ENCODE measurements at places on chromosomes 1 and 21.

DNA sequence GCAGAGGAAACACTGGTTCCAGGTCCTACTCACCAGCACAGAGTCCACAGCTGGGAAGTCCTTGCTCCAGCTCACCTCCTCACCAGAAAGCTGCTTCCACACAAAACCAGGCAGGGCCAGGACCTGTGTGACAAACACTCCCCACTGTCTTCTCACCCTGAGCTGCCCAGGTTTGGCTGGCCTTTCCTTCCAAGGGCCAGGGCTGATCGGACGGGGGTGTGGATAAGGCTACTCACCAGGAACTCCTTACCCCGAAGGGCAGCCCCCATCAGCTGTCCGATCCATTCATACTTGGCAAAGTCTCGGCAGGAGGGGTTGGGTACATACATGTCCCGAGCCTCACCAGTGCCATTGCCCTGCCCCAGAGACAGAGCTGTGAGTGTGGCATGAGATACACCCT is 5.4 kb downstream of the HECTD3 start:
- DNase-seq: no peak

- DNase-seq: no peak
Observed at GRCh38 chr1:164670026-164670425, 111.0 kb downstream of the PBX1 start.

DNA sequence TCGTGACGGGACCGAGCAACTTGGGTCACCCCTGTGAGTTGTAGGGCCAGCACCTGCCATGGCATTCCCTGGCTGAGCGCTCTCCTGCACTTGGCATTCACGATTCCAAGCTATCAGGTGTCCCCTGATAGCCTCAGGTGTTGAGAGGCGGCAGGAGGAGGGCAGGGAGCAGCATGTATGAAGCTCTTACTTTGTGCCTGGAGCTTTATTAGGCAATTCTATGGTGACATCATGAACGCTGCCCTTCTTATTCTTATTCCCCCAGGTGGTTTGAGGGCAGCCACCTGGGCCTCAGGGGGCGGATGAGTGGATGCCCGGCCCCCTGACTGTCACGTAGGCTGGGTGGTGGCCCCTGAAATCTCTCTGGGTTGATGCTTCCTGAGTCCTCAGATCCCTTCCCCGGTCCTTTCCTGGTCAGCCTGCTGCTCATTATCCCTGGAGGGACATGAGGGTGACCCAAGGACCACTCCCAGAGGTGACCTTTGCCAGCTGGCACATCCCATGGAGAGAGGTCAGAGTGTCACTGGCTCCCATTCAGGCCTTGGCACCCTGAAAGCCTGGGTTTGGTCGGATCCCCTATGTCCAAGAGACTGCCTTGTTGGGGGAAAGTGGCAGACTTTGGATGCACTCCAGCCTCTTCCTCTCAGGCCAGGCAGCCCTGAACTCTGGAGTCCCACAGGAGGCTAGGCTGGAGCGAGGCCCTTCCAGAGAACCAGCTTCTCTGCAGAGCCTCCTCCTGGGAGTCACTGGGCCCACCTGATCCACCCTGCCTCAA is 51.9 kb downstream of the SPSB1 start:
- no peak for DNase-seq

- DNase-seq: no peak
Observed at GRCh38 chr1:113190078-113190477, 117.1 kb downstream of the LRIG2 start.

DNA sequence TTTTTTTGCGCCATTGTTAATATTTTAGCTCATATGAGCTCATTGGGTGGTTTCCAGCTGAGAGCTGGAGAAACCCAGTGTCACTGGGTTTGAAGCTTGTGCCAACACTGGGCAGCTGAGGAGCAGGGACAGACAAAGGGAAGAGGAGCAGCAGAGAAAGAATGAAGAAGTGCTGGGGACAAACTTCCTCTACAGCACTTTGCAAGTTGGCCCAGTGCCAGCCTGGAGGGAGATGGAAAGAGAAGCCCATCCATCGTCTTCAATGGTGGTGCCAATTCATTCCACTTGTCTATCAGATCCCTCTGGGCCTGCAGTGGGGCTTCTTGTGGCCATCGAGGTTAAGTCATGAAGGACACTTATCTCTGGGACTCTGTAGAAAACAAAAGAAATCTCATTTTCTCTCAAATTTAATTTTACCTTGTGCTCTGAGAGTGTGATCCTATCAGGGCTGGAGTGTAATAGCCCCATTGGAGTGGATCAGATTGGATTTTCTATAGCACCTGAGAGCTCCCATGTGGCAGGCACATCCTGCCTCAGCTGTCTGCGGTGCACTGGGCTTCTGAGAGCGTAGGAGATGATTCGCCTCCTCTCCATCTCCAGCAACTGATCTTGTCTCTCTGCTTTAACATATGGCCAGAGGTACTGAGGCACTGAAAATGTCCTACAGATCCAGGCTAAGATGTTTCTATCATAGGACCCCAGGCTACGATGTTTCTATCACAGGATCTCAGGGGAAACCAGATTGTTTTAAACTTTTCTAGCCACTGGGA is 114.7 kb downstream of the TNR start:
- DNase-seq: no peak

DNA sequence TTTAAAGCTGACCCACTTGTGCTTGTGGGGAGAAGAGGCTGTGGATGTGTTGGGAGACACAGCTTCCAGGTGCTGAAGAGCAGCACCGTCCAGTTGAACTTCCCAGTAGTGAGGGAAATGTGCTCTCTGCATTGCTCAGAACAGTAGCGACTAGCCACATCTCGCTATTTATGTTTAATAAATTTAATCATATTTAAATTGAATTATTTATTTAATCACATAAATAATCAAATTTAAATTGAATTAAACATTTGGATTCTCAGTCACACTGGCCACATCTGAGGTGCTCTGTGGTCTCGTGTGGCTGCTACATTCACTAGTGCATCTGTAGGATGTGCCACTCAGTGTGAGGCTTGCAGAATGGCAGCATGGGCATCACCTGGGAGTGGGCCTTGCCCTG is 20.1 kb downstream of the NTPCR start:
- DNase-seq: no peak

- DNase-seq: peak; percentile 99
Observed at GRCh38 chr1:10962483-10962882, 50.0 kb upstream of the TARDBP start.

DNA sequence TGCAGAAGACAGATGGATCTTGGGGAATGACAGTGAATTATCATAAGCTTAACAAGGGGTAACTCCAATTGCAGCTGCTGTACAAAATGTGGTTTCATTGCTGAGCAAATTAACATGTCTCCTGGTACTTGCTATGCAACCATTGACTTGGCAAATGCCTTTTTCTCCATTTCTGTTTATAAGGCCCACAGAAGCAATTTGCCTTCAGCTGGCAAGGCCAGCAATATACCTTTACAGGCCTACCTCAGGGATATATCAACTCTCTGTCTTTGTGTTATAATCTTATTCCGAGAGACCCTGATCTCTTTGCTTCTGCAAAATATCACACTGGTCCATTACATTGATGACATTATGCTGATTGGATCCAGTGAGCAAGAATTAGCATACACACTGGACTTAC is 52.7 kb upstream of the KIAA0040 start:
- DNase-seq: no peak

- DNase-seq: no peak
Observed at GRCh38 chr1:152959801-152960451, 10.5 kb upstream of the SPRR4 start.

DNA sequence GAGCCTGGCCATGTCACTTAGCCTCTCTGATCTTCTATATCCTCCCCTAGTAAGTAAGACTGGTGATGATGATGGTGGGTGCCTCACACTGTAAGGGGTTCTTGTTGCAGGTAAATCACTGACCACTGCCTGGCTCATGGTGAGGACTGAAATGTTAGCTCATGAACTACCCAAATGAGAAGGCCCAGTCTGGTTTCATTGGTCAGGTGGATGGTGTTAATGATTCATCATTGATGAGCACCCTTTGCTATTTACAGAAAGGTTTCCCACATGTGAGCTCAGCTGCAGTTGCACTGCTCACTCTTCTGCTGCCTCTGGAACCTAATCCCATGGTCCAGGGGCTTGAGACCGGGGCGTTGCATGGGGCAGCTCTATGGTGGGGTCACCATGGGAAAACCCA is 417.7 kb downstream of the PRDM2 start:
- DNase-seq: no peak

DNA sequence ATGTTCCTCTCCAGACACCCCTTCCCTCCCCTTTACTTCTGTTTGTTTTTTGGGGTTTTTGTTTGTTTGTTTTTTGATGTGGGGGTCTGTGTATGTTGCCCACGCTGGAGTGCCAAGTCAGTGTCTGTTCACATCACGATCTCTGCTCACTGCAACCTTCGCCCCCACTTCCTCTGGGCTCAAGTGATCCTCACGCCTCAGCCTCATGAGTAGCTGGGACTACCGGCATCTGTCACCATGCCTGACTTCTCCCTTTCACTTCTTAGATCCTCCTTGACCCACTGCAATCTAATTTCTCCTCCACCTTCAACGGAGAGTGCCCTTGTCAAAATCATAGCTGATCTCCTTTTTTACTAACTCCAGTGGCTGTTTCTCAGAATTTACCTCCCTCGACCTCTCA is 100.7 kb upstream of the KIF26B start:
- DNase-seq: no peak

DNA sequence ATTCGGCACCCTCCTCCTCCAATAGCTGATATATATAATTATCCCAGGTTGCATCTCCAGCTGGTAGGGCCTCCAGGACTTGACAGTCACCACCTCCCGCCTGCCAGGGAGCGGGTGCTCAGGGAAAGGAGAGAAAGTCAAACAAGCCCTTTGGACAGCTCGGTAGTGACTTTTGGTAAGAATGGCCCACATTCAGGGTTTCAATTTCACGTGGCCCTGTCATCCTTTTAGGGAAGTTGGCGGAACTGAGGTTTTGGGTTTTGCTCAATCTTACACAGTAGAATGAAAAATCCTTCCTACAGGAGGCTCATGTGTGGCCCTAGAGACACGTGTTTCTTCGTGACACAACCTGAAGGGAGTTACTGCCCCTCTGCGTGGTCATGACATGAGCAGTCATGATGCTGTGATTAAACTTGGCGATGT is 44.2 kb downstream of the CAPN8 start:
- DNase-seq: no peak

- DNase-seq: no peak
Observed at GRCh38 chr1:19436716-19437476, 48.4 kb downstream of the CAPZB start.

DNA sequence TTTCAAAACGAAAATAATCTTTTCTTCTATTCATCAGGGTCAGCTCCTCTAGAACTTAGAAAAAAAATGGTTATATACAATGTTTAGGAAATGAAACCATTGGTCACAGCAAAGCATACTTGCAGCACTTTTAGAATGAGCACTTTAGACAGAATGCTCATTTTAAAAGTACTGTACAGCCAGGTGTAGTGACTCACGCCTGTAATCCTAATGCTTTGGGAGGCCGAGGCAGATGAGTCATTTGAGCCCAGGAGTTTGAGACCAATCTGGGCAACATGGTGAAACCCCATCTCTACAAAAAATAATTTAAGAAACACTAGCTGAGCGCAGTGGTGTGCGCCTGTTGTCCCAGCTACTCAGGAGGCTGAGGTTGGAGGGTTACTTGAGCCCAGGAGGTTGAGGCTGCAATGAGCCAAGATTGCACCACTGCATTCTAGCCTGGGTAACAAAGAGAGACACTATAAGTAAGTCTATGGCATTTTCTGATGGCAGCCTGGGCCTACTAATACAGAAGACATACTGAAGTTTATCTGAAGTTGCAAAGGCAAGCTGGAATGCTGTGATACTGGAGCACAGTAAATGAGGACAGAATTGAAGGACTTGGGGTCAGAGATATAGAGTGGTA is 48.9 kb upstream of the ZNF326 start:
- DNase-seq: no peak

DNA sequence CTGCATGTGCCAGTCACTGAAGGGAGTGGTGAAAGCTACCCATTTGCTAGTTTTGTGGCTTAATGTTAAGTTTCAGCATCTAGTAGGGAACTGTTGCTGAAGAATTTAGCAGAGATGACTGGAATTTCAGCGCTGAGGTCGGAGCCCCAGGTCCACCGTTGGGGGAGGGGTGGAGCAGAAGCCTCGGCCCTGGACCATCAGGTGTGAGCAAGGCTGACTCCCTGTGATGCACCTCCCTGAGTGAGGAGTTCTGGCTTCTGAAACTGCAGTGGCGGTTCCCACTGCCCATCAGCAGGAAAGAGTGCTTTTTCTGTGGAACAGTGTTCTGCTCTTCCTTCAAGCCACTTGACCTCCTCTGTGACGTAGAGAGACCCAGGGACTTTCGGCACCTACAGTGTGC is 1.3 kb downstream of the NOS1AP start:
- DNase-seq: peak; percentile 9

GRCh38 chr21:42652527-42653230 is 742 bp upstream of the PDE9A start:
- peak; percentile 22 for DNase-seq

DNA sequence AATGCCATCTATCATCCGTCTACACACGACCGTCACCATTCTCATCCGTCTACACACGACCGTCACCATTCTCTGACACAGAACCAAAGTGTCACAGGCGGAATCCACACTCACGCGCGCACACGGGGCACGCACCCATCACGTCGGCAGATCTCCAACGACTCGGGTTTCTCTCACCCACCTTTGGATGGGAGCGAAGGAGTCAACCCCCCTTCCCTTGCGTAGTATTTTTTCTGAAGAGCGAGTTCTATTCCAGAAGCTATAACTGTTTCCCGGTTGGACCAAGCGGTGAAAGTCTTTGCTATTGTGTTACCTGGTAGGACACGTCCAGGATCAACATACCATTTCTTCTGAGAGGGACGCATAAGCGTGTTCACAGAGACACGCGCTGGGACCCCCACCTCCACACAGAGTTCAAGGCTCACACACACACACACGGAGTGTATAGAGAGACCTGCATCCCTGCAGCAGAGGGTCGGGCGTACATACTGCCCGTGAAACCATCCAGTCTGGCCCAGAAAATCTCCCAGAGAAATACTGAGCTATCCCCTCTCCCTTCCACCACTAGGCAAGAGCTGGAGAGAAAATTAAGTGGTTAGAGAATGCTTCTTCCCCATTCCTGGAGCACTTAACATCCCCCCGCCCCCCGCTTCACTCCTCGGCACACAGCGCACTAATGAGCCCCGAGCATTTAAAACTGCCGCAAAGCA is 741 bp downstream of the DUSP10 start:
- peak; percentile 56 for DNase-seq

DNA sequence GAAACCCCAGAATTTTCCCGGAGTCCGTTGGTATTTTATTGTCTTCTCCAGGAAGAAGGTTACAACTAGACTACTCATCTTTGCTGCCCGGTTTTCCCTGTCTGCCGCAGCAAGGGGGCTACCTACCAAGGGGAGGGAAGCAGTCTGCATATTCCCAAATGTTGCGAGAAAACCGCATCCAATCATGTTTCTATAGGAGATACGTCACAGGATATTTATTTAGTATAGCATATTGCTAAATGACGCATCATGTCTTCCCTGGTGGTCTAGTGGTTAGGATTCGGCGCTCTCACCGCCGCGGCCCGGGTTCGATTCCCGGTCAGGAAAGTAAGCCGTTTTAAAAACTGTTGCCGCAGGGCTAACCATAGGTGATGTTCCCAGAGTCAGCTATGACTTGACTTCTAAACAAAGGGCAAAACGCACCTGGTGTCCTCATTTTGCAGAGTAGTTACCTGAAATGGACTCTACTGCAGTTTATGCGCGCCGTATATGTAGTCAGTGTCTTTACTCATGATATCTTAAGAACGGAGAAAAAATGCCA is 15.2 kb upstream of the ZNF692 start:
- DNase-seq: peak; percentile 98

GRCh38 chr21:37909936-37910335 is 6.3 kb downstream of the KCNJ6 start:
- no peak for DNase-seq

All from NCI-H1092 treated with DMSO at 0.1 percent for 48 hours (cell line).